ENCODE measurements at places on chromosomes 1 and 21.

GRCh38 chr1:12185036-12185917 lies 18.5 kb downstream of the TNFRSF1B start:
- H3K4me3 ChIP-seq: no peak overlapping the region
- H3K27me3 ChIP-seq: no peaks in the 10 kb centered on the region
- H3K4me1 ChIP-seq: peaks cover 7% of the 10 kb centered on the region
- no peaks in the 10 kb centered on the region for H3K36me3 ChIP-seq

- H3K27me3 ChIP-seq: no peaks in the 10 kb centered on the region
- H3K36me3 ChIP-seq: no peaks in the 10 kb centered on the region
- H3K27ac ChIP-seq: peak overlapping the region; percentile 72
Observed at GRCh38 chr21:43209575-43210453, 41.0 kb downstream of the CRYAA start.

GRCh38 chr1:242546849-242547729 lies 22.6 kb upstream of the PLD5 start:
- H3K27me3 ChIP-seq: no peaks in the 10 kb centered on the region
- H3K27ac ChIP-seq: no peak overlapping the region
- no peaks in the 10 kb centered on the region for H3K4me1 ChIP-seq

DNA sequence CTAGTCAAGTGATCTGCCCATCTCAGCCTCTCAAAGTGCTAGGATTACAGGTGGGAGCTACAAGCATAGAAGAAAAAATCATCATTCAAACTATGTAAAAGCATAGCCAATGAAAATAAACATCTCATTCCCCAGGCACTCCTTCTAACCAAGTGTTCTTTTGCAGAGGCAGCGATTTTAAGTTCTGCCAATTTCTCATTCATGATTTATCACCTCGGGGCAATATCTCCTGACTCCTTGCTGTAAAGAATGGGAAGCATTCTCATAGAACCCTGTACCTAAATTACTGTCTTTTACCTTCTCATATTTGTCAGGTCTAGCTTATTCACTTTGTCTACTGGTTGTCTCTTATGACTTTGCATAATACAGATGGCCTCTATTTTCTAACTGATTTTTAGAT lies 32.5 kb upstream of the IVNS1ABP start:
- DNase-seq: no peak
- H3K36me3 ChIP-seq: no peaks in the 10 kb centered on the region
- no peak overlapping the region for H3K4me3 ChIP-seq

DNA sequence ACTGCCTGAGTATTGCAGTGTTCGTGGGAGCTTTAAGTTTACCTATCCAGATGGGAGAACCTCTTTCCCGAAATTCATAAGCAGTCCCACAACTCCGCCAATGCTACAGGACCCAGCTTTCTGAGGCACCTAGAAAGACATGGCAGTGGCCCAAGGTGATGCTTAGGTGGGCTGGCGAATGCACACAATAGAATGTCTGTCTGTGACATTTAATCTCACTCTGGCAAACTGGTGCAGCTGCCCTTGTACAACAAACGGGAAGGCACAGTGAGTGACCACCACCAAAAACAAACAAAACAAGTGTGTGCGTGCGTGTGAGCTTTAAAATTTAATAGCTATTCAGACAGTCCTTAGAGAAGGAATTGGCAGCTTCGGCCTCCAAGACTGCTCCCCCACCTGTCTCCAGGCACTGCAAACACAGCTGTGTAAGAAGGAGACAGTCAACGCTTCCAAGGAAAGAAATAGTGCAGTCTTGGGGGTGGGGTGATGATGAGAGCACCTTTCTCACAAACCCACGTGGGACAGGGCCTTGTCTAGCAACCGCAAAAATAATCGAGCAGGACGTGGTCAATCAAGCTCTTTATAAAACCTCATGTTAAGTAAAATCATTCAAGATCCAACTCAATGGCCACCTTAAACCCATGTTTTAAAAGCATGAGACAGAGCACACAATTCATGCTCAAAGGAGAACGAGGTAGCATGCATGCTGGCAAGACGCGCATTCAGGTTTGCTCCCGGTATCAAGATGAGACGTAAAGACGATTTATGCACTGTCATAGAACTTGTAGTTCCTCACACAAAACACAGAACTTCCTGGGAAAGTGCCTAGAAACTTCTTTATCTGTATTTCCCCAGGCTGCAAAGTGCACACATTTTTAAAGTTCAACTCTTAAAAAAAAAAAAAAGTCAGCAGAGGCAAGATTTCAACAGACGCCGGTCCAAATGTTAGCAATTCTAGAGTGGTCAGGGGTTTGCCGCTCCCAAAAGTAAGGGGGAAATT lies 84.1 kb downstream of the TM2D1 start:
- peak overlapping the region; percentile 27 for H3K4me3 ChIP-seq
- DNase-seq: no peak
- H3K4me1 ChIP-seq: peaks cover 4% of the 10 kb centered on the region
- H3K36me3 ChIP-seq: no peaks in the 10 kb centered on the region

DNA sequence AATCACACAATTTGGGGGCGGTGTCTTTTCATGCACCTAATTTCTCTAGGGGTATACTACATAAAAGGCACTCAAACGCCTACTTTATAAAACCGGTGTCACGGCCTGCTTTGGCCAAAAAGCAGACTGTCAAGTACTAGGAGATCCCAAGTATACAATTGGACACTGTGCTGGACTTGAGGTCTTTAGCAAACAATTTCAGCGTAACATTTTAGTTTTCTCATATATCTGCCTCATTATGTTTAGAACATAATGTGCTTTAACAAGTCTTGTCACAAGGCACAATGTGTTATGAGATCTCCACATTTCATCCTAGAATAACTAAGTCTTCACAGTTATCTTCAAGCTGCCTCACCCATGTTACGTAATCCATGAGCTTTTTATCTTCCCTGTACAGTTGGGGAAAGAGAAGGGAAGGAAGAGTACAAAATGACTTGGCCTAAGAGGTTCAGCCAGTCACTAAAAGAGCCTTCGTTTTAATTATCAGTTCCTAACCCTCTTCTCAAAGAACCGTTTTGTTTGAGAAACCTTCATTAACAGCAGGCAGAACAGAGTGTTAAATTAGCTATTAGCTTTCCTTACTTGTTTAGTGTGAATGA lies 1.7 kb downstream of the SSX2IP start:
- no peak overlapping the region for H3K4me3 ChIP-seq
- H3K36me3 ChIP-seq: no peaks in the 10 kb centered on the region
- H3K27me3 ChIP-seq: no peaks in the 10 kb centered on the region
- DNase-seq: no peak
- no peaks in the 10 kb centered on the region for H3K4me1 ChIP-seq
- H3K27ac ChIP-seq: no peak overlapping the region

DNA sequence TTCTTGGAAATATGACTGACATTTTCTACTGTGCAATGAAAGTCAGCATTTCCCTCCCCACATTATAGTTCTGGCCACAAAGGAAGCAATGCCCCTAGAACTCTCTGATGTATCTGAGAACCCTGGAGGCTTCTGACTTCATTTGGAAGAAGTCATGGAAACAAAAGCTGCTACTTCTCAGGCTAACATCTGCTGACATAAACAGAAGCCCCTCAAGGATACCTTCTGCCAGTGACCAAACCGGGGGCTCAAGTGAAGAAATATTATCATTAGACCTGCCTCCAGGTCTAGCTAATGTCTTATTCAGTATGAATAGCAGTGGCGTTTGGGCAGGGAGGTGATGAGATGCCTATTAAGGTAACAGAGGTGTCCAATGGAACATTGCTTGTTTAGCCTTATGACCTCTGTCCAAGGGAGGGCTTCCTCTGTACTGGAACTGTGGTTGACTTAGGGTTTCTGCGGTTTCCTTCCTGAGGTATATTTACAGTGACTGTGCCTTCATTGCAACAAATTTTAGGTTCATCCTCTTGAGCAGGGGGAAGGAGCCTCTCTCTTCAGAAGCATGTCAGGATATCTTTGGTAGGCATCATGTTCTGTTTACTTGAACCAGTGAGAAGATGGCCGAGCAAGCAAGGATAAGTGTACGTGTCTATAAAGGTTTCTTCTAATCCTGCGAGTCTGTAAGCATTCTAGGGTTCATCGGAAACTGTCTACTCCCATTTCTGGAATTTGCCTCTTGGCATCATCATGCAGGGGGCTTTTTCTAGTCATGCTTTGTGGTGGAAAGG lies 161.7 kb downstream of the PBX1 start:
- no peak for DNase-seq
- H3K36me3 ChIP-seq: no peaks in the 10 kb centered on the region
- no peaks in the 10 kb centered on the region for H3K4me1 ChIP-seq
- no peaks in the 10 kb centered on the region for H3K27me3 ChIP-seq
- H3K4me3 ChIP-seq: no peak overlapping the region
- peak overlapping the region; percentile 54 for H3K27ac ChIP-seq

- no peak overlapping the region for H3K4me3 ChIP-seq
- no peak for DNase-seq
- no peaks in the 10 kb centered on the region for H3K27me3 ChIP-seq
- no peaks in the 10 kb centered on the region for H3K36me3 ChIP-seq
- peak overlapping the region; percentile 23 for H3K27ac ChIP-seq
Observed at GRCh38 chr21:32562915-32563314, 22.4 kb downstream of the TCP10L start.

- H3K27ac ChIP-seq: no peak overlapping the region
- no peaks in the 10 kb centered on the region for H3K27me3 ChIP-seq
- no peaks in the 10 kb centered on the region for H3K4me1 ChIP-seq
- no peak for DNase-seq
Observed at GRCh38 chr1:25985670-25986069, 12.2 kb downstream of the PAFAH2 start.

DNA sequence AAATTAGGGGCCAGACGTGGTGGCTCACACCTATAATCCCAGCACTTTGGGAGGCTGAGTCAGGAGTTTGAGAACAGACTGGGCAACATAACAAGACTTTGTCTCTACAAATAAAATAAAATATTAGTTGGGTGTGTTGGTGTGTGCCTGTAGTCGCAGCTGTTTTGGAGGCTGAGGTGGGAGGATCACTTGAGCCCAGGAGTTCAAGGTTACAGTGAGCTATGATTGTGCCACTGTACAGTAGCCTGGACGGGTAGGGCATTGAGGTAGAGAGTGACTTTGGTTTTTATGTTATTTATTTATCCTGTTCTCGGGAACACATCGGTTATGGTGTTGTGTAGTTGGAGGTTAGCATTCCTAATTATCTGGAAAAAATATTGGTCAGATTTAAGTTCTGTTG lies 19.5 kb downstream of the KIF1B start:
- H3K27ac ChIP-seq: no peak overlapping the region
- H3K27me3 ChIP-seq: no peaks in the 10 kb centered on the region
- H3K36me3 ChIP-seq: no peaks in the 10 kb centered on the region
- no peak for DNase-seq

GRCh38 chr1:152683846-152684245 lies 2.1 kb upstream of the LCE2B start:
- H3K4me3 ChIP-seq: no peak overlapping the region
- no peaks in the 10 kb centered on the region for H3K36me3 ChIP-seq
- H3K27ac ChIP-seq: no peak overlapping the region
- H3K27me3 ChIP-seq: no peaks in the 10 kb centered on the region
- DNase-seq: no peak

- no peak overlapping the region for H3K4me3 ChIP-seq
- no peaks in the 10 kb centered on the region for H3K36me3 ChIP-seq
- no peaks in the 10 kb centered on the region for H3K27me3 ChIP-seq
- no peaks in the 10 kb centered on the region for H3K4me1 ChIP-seq
- H3K27ac ChIP-seq: no peak overlapping the region
- no peak for DNase-seq
Observed at GRCh38 chr21:29235714-29236197, 63.0 kb upstream of the BACH1 start.

DNA sequence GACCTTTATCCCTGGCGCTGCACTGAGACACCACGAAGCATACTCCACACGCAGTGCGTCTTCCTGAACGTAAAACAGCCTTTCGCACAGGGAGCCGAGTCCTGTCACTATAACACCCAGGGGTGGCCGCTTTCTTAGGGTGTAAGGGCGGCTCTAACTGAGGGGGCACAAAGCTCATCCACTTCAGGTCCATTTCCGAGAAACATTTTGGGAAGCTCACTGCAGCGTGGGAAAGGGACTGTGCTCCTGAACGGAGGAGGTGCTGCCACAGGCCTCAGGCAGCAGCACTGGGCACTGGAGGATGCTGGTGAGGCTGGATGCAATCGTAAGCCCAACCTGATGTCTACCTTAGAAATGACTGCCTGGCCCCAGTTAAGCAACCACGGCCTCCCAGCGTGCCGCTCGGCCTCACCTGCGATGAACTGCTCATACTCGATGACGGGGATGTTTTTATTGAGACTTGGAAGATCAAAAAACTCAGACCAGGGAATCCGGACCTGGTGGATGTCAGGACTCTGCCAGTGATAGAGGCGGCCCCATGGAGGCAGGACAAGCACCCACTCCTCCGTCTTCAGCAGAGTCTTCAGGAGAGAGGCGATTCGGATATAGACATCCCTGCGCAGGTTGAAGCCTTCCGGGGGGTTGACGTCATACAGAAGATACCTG lies 2.3 kb downstream of the POFUT2 start:
- no peak for DNase-seq
- H3K27me3 ChIP-seq: no peaks in the 10 kb centered on the region
- H3K27ac ChIP-seq: no peak overlapping the region
- no peak overlapping the region for H3K4me3 ChIP-seq
- H3K4me1 ChIP-seq: peaks cover 3% of the 10 kb centered on the region

DNA sequence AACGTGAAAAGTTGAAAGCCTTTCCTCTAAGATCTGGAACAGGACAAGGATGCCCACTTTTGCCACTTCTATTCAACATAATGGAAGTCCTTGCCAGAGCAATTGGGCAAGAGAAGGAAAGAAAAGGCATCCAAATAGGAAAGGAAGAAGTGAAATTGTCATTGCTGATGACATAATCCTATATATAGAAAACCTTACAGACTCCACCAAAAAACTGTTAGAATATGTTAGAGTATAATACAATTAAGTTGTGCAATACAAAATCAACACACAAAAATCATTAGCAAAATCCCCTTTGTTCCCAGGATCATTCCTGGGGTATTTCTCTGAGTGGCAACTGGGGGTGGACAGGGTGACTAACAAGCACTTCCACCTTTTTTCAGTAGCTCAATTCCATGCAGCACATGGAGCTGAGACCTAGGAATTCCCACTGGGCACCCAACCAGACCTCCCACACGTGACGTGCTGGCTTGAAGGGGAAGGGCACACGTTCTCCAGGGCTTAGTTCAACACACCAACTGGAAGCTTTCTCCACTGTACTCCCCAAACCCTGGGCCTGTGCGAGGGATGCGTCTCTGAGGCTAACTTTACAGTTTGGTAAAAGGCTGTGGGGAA lies 9.6 kb downstream of the STUM start:
- no peaks in the 10 kb centered on the region for H3K4me1 ChIP-seq
- H3K27me3 ChIP-seq: no peaks in the 10 kb centered on the region
- no peak overlapping the region for H3K27ac ChIP-seq
- H3K36me3 ChIP-seq: no peaks in the 10 kb centered on the region
- H3K4me3 ChIP-seq: no peak overlapping the region

DNA sequence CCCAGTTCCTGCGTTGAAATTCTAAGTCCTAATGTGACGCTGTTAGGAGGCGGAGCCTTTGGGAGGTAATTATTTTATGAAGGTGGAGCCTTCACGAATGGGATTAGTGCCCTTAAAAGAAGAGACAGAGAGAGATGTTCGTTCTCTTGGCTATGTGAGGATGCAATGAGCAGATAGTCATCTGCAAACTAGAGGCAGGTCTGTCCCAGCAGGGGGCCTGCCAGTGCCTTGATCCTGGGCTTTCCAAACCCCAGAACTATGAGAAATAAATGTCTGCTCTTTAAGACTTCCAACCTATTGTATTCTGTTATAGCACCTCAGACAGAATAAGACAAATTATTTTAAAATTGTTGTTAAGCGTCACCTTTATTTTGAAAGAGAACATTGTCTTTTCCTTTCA lies 123.1 kb upstream of the KCNJ6 start:
- no peaks in the 10 kb centered on the region for H3K4me1 ChIP-seq
- H3K36me3 ChIP-seq: no peaks in the 10 kb centered on the region
- no peak for DNase-seq
- H3K27ac ChIP-seq: no peak overlapping the region
- H3K4me3 ChIP-seq: no peak overlapping the region
- no peaks in the 10 kb centered on the region for H3K27me3 ChIP-seq

- H3K4me3 ChIP-seq: no peak overlapping the region
- H3K4me1 ChIP-seq: no peaks in the 10 kb centered on the region
- no peaks in the 10 kb centered on the region for H3K27me3 ChIP-seq
- H3K27ac ChIP-seq: no peak overlapping the region
Observed at GRCh38 chr1:83011265-83011664, 987.7 kb downstream of the TTLL7 start.

Data from breast epithelium (tissue), 4 donors.